Stimulated activated CD4-positive, alpha-beta T cell treated with anti-CD3 and anti-CD28 coated beads, Interleukin-1b, Interleukin-23, amount 100 ng/mL, for 1 hour (primary cell): ENCODE measurements at places on chromosomes 3 and 15.

DNA sequence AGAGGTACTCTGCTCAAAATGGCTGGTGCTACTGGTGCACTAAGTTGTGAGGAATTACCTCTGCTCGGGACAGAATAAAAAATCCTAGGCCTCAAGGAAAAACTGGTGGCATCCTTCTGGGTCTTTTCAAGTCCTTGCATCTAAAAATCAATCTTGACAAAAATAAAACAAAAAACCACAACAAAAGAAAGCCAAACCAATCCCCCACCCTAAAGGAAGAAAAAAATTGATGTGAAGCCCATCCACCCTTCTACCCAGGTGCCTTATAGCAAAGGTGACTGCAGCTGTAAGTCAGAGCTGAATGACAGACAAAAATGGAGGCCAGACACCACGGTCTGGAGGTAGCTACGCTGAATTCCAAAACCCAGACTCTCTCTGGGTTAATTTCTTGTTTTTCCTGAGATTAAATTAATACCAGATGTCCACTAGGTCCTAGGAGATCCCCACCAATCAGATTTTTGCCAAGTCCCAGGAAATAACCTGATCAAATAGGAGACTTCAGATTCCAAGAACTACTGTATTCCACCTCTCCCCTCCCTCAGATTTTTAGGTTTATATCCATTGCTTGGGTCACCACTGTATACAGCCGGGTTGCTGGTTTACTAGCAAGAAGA, 33.5 kb downstream of the ABCC5 start:
- no peak for DNase-seq

- DNase-seq, result no peak
Observed at GRCh38 chr3:32623532-32623931, 52.9 kb upstream of the DYNC1LI1 start.

DNA sequence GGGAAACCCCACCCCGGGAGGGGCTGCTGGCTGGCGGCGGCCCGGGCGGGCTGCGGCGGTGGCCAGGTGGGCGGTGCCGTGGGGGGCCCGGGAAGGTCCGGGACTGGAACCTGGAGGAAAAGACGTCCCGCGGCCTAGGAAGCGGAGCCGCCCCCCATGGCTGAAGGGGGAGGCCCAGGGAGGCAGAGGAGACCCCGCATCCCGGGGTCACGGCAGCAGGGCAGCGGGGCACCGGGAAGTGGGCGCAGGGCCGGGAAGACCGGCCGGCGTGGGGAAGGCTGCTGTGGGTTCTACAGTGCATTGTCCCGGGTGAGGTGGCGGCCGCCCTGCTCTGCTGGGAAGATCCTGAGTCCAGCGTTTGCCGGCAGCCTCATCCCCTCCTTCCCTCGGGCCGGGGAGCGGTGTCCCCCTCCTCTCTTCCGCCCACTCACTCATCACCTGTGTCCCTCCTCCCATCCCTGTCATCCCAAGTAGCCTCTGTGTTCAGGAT, 525 bp upstream of the FSTL1 start:
- DNase-seq, result no peak

DNA sequence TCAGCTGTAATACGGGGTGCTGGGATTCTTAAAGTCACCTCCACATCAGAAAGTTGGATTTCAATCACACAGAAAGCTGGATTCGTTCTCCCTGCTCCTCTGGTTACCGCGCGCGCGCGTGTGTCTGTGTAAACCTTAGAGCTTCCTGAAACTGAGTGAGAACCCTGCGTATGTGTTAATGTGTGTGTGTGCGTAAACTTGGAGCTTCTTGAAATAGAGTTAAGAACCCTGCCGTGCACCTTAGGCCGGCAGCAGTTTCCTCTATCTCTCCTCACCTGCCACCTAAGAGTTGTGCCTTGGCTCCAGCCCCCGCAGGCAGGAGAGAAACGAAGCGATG, 531 bp downstream of the LZTFL1 start:
- no peak for DNase-seq

DNA sequence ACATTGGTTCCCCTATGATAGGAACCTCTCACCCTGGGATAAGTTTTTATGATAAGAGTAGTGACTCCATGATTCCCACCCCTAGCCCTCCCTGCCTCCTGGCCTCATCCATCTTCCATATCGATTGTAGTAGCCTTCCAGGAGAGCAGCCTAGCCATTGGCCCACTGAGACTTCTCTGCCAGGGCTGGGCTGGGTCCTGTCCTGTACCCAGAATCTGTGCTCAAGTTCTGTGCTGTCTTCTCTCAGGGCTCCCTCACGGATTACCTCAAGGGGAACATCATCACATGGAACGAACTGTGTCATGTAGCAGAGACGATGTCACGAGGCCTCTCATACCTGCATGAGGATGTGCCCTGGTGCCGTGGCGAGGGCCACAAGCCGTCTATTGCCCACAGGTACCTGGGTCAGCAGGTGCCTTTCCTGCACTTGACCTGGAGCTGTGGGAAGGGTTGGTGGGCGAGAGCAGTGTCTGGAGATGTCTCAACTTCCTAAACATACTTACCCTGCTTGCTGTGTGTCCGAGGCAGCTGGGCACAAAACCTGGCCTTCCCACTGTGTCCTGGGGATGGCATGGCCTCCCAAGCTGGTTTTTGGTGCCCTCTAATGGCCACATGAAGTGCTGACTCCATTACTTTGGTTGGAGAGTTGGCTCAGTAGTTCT, 16.6 kb upstream of the EXOG start:
- no peak for DNase-seq

- no peak for DNase-seq
Observed at GRCh38 chr15:41024885-41025284, 71.6 kb downstream of the CHAC1 start.

DNA sequence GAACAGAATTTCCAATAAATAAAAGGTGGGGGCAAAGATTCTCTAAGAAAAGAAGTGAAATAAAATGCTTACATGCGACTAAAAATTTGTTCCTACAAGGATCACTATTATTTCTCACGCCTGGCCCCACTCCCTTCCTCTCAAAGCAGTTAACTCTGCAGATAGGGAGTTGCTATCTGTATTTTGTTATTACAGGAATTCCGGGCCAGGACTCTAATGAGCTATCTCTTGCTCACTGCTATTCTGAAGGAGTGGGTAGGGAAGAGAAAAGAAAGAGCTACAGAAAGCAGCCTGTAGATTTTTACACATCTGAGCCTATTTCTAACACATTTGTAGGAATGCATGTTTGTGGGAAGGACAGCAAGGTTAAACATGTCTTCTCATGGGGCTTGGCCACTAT, 140.4 kb downstream of the PCCB start:
- no peak for DNase-seq

GRCh38 chr3:14431917-14432834, 29.8 kb downstream of the SLC6A6 start:
- DNase-seq, result peak; percentile 80

- no peak for DNase-seq
Observed at GRCh38 chr3:99620976-99621375, 17.4 kb upstream of the COL8A1 start.

- no peak for DNase-seq
Observed at GRCh38 chr3:38960953-38961622, 90.7 kb downstream of the SCN11A start.

- no peak for DNase-seq
Observed at GRCh38 chr3:108473711-108474110, 36.7 kb downstream of the MYH15 start.

- DNase-seq, result no peak
Observed at GRCh38 chr15:45665261-45665660, 30.4 kb downstream of the SQOR start.

DNA sequence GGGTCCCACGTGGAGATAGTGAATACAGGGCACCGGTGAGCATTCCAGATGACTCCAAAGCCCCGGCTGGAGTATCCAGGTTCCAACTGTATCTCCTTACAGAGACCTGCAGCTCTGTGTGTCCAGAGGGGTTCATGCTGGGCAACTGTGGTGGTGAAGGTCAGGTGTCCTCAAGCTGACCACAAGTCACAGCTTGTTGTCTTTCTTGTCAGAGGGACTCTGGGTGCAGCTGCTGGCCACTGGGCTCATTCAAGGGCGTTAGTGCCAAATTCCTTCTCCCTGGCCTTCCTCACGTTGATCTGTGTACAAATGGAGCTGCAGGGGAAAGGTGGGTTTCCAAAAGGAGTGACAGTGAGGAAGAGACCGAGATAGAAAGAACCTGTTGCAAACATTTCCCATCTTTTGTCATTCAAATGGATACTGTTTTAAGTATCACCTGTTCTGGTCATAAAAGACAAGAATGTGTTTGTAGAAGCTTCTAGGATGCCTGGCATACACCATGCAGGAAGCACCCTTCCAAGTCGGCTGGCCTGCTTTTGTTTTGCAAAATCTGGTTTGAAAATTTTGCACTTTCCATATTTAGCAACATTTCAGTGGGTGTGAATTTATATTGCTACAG, 52.5 kb downstream of the CEMIP start:
- no peak for DNase-seq

DNA sequence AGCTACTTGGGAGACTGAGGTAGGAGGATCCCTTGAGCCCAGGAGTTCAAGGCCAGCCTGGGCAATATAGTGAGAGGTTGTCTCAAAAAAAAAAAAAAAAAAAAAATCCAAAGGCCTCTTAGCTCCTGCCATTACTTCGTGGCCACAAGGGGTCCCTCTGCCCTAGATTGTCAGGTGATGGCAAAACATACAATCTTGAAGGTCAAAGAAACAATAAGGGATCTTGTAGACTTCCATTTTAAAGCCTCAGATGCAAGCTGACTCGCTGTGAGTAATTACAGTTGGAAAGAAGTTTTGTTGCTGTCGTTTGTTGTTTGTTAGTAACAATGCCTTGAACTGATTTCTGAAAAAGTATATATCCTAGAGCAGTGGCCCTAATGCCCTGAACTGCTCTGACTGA, 55.9 kb upstream of the PLCL2 start:
- peak; percentile 23 for DNase-seq

GRCh38 chr3:29764603-29765254, 483.9 kb downstream of the RBMS3 start:
- no peak for DNase-seq

- no peak for DNase-seq
Observed at GRCh38 chr15:41806291-41807181, 21.4 kb upstream of the JMJD7 start.

DNA sequence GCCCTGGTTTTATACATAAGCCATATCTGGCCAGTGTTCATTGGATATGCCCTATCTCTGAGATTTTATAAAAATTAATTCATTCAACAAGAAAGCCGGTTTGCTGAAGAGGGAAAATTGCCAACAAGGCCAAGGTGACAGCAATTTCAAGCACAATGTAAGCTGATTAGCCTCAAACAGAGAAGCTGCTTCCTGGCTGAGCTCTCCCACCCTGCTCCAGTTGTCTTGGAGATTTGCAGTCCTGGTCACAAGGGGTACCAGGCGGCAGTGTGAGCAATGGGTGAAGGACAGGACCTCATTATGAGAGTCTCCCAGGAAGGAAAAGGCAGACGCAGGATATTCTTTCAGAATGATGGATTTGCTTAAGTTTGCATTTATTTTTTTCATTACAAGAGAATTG, 5.4 kb upstream of the THSD4 start:
- DNase-seq, result no peak

DNA sequence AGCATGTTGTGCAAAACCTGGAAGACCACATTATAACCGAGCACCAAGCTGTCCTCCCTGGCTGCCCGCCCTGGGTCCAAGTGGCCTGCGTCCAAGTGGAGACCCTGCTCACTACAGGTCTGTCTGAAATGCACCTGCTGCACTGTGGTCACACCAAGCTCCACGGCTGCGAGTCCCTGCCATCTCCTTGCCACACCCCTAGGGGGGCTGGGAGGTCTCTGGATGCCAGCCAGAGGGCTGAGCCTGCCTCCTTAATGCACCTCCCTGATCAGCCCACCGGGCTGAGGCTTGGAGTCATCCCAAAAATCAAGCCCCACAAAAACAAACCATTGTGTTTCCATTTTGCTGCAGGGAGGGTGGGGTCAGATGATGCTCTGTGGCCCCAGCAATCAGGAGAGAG, 187.1 kb downstream of the MEGF11 start:
- no peak for DNase-seq

DNA sequence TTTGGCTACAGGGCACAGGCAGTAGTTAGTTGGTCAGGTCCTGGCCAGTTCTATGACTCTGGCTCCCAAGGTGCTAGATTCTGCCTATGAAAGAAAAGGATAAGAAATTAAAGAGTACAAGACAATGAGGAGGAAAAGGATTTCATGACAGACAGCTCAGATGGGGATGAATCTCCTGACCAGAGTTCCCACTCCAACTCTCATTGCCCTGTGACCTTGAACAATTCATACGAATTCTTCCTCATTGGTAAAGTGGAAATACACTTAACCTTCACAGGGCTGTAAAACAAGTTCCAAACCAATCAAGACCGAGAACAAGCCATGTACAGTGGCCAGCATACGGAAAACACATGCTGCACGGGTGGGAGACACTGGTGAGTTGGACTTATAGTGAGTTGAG, 23.7 kb downstream of the CLEC3B start:
- no peak for DNase-seq

- no peak for DNase-seq
Observed at GRCh38 chr15:69653846-69654245, 201.2 kb downstream of the RPLP1 start.

DNA sequence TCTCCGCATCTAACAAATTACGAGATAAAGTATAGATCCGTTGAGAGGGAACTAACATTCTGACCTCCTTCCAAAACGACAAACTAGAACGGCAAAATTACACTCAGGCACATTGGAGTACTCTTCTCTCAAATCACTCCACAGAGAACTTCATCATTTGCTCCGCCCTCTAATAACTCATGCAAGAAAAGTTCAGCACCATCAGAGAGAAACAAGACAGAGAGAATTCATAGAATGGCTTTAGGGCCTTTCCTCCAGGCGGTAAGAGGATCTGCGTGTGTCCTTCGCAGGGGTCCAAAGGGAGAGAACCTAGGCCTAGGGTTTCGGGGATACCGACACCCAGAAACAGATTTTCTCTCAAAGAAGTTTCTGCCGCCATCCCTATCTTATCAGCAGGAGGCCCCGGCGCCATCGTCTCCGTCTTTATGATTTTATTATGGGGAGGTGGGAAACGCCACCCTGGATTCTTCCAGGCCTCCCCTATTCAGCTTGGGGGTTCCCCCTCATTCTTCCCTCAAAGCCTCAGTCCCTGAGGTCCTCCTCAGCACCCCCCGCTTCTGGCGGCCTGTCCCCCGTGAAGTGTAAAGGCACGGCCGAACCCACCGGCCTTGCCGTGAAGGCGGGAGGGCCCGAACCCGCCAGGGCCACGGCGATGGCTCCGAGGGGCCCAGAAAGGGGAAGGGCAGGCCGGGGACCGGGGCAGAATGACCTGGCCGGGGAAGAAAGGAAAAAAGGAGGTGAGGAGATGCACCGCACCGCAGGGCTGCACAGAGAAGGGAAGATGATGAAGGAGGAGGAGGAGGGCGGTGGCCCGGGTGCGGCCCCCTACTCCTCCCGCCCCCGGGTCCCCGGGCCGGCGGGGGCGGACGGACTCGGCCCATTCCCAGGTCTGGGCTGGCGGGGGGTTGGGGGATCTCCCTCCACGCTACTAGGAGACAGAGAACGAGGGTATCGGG, 768 bp downstream of the UBXN7 start:
- DNase-seq, result no peak

DNA sequence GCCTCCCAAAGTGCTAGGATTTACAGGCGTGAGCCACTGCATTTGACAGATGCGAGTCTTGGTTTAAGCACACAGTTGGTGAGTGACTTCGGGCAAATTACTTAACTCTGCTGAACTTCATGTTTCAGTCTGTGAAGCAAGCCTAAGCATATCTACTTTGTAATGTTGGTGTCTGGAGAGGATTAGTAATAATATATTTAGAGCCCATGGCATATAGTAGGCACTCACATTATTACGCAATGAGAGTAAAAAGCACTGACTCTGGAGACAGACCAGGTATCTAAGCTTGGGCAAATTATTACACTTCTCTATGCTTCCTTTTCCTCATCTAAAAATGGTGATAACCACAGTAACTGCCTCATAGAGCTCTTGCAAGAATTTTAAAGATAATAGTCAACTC, 208.7 kb upstream of the P2RY1 start:
- no peak for DNase-seq

- no peak for DNase-seq
Observed at GRCh38 chr3:148957586-148957985, 33.8 kb upstream of the GYG1 start.
